Activated CD4-positive, alpha-beta memory T cell treated with anti-CD3 and anti-CD28 coated beads for 36 hours (primary cell): ENCODE measurements at places on chromosomes 2 and 18. TPM values are rescaled to one million over a fixed set of nuclear protein-coding genes. Genes with fewer than 3 reads are reported as not detected.

DNA sequence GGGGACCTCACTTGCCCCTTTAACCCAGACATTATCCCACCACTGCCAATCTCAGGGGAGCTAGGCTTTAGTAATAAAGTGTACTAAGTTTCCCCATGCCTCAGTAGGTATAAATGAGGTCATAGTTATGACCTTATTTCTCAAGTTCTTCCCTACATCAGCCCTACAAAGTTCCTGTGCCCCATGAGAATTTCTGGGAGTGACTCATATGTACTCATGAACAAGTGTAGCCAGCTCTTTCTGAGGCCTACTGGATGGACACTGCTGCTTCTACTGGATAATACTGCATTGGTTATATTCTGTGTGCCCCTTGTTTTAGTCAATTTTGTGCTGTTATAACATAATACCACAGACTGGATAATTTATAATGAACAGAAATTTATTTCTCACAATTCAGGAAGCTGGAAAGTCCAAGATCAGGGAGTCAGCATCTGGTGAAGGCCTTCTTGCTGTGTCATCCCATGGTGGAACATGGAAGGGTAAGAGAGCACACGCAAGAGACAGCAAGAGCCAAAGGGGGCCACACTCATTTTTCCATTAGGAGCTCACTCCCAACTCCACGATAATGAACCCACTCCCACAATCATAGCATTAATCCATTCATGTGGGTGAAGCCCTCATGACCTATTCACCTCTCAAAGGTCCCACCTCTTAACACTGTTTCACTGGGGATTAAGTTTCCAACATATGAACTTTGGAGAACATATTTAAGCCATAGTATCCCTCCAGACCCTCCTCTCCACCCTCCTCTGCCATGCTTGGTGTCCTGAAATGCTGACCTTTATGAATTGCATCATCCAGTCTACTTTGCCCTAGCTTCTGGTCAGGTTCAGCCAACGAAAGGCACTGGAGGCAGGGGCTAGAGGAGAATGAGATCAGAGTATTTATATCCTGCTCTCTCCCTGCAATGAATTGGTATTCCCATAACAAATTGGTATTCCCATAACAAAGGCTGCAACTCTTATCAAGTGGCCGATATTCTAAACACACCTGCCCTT, 25.4 kb upstream of the ST3GAL5 start:
- no peak for DNase-seq

Gene CTAGE1
- not detected for total RNA-seq

GRCh38 chr2:225725726-225726125, 326.2 kb downstream of the NYAP2 start:
- no peak for DNase-seq

Gene IL36RN
- not detected for total RNA-seq

Gene SLC11A1
- total RNA-seq, result 0.26 TPM

DNA sequence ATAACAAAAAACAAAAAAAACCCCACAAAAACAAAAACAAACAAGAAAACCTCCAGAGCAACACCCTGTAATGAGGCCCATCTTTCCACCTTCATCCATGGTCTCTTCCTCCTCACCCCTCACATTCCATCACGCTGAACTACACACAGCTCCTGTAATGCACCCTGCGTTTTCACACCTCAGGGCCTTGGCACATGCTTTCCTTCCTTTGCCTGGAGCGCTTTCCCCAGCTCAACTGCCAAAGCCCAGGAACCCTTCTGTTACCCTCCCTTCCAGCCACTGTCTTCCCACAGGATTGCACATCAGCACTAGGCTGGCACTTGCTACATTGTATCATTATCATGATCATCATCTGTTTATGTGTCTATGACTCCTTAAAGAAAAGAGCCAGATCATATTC, 29.4 kb downstream of the TMEM247 start:
- no peak for DNase-seq

DNA sequence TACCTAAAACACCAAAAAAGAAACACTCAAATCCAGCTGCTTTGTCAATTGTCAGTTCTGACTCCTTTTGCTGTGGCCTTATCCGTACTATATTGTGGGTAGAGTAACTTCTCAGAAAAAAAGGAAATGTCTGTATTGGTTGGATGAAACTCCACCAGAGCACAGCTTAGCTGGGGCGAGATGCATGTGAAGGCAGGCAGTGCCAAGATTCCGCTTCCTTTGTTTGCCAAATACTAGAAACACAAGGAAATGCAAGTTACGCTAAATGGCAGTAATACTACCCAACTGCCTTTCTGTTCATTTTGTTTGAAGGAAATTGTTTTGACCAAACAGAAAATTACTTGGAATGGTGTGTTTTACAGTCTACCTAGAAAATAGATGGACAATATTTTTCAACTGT, 10.0 kb downstream of the KLF11 start:
- no peak for DNase-seq

- no peak for DNase-seq
These were observed 14.3 kb upstream of the TMEM185B start for GRCh38 chr2:120237491-120237902.

- no peak for DNase-seq
These were observed 58.6 kb downstream of the LRP2 start for GRCh38 chr2:169303579-169304305.

- DNase-seq, result peak; percentile 31
These were observed 97.9 kb upstream of the GPR45 start for GRCh38 chr2:105143467-105144151.
